ENCODE measurements at places on chromosomes 5 and 9. TPM values are rescaled to one million over a fixed set of nuclear protein-coding genes. Genes with fewer than 3 reads are reported as not detected.

The NME5 gene
- total RNA-seq = not detected

DNA sequence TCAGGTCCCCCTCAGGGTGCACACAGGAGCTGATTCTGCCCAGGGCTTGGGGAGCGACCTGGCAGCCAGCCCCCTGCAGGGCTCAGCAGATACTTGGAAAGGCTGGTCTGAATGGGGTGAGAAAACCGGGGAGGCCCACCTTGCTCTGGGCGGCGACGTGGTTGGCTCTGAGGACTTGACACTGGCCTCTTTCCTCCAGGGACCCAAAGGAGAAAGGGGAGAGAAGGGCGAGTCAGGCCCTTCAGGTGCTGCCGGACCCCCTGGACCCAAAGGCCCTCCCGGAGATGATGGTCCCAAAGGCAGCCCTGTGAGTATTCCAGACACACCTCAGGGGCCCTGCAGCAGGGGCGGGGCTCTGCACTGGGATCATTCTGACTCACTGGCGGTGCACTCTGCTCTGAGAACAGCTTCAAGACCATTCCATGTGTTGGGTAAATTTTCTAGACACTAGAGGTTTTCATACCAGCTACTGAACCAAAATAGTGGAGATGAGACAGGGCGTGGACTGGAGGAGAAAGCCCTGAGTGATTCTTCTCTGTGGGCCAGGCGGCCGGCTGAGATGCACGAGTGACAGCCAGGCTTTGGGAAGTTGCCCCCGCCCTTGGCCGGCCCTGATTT lies 65.9 kb upstream of the FCN2 start:
- no peak for DNase-seq

The SLC22A4 gene
- not detected for total RNA-seq

GRCh38 chr5:149731332-149731616 lies 1.2 kb downstream of the PPARGC1B start:
- DNase-seq = no peak

DNA sequence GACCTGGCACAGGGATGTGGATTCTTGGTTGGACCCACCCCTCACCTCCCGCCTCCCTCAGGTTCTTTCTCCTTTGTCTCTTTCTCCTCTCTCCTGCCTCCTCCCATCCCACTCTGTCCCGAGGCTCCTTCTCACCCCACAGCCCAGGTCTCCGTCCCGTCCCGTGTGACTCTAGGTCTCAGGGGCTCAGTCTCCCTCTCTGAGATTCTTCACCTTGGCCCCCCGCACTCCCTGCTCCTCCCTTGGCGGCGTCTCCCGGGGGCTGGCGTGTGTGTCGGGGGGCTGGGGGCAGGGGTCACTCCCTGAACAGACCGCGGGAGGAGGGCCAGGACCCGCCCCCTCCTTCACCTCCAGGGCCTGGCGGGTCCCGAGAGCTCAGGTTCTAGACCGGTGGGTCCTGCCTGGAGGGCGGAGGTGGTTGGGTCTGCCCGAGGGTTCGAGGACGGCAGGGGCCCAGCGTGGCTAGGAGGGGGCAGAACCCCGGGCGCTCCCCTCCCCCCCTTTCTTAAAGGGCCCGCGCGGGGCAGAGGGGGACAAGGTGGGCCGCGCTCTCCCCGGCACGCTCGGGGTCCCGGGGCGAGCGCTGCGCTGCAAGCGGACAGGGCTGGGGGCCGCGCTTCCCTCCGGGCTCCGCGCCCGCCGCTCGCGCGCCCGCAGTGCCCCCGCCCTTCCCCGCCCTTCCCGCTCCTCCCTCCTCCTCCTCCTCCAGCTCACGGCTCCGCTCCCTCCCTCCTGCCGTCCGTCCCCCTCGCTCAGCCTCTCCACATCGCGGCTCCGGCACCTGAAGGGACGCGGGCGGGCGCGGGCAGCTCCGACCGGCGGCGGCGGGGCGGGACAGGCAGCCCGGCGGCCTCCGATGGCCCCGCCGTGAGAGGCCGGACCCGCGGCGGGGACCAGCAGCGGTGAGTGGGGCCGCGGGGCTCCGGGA lies at the start of gene PSD2:
TSS of gene PSD2 (plus strand) at position 735 of the 928 bp plus-strand sequence. CDS start 13,633 bp downstream, outside the sequence.
- DNase-seq = no peak

GRCh38 chr5:95526871-95527270 lies 27.9 kb downstream of the SKIC3 start:
- DNase-seq = no peak

The GDA gene
- not detected for total RNA-seq

DNA sequence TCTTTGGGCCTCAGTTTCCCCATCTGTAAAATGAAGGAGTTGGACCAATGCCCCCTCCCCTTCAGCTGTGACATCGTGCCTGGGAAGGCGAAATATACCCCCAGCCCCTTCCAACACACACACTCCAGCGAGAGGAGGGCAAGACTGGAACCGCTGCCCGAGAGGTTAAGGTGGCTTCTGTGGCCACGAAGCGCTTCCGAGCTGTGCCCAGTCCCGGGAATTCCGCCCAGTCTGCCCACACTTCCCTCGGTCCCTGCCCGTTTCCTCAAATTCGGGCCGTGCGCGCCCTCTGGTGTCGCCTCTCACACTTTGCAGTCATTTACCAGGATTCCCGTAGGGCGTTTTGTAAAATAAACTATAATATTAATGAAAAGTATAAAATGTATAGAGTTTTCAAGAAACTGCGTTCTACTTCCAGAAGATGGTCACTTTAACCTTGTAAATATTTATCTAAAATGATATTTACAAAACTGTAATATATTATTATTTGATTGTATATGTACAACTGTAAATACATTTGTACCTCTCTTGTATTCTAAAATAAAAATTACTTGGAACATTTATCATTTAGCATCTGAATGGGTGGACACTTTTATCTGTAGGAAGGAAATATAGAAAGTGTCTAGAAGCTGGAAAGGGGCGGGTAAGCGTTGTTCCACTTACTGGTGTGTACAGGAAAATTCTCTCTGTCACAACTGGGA lies 11.0 kb upstream of the EXOSC2 start:
- peak; percentile 39 for DNase-seq

The OR4F3 gene
- total RNA-seq = not detected

DNA sequence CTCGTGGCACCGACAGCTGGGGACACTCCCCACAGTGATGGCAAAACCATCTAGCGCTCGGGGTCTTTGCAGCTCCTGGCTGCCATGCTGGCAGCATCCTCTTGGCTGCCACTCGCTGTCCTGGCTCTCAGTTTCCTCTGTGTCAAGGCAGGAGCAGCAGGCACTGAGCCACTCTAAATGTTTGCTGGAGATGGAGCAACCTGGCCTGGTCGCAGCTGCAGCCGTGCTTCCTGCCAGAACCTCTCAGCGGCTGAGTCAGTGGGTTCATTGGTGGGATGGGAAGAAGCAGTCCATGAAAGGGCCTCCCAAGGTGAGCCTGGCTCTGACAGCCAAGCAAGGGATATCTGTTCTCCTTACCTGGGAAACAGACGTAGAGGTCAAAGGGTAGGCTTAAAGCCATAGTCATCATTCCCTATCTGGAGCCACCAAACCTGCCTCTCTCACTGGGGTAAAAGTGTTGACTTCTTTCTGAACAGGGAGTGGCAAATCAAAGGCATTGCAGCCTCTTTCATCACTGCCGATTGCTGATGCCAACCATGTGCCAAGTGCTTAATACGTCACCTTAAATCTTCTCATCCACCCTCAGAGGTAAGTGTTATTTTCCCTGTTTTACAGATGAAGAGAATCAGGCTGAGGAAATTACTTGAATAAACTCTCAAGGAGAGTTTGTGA lies 304.8 kb upstream of the ZNF462 start:
- DNase-seq = no peak

GRCh38 chr5:20420991-20421595 lies 433.1 kb upstream of the CDH18 start:
- no peak for DNase-seq

DNA sequence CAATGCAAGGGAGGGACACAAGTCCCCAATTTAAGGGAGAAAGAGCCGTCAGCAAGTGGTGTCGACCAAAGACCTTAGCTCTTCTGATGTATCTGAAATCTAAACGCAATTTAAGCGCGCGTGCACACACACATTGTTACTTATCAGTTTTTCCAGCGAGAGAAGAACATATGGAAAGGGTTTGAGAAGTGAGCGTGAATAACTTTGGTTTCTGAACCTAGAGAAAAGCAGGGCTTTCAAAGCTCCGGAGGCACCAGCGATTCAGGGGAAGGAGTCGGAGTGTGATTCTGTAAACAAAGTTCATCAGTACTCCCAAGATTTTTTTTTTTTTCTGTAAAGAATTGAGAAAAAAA lies 191.8 kb downstream of the MEF2C start:
- DNase-seq = no peak

DNA sequence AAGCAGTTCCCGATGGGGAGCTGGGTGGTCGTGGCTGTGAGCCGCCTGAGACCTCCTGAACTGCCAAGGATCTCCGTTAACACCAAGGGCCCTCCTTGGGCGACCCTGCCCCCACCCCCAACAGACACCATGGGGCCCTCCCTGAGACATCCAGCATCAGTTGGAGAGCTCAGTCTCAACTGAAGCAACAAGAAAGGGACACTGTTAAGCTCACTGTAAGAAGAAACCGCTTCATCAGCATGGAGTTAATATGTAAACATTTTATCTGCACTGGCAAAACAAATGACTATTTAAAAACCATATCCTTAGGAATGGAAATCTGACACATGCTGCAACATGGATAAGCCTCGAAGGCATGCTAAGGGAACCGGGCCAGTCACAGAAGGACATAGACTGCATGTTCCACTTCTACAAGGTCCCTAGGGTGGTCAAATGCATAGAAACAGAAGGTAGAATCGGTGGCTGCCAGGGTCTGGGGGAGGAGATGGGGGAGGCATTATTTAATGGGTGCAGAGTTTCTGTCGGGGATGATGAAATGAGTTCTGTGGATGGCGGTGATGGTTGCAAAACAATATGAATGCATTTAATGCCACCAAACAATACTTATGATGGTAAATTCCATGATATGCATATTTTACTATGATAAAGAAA lies 47.4 kb downstream of the ROR2 start:
- DNase-seq = no peak

DNA sequence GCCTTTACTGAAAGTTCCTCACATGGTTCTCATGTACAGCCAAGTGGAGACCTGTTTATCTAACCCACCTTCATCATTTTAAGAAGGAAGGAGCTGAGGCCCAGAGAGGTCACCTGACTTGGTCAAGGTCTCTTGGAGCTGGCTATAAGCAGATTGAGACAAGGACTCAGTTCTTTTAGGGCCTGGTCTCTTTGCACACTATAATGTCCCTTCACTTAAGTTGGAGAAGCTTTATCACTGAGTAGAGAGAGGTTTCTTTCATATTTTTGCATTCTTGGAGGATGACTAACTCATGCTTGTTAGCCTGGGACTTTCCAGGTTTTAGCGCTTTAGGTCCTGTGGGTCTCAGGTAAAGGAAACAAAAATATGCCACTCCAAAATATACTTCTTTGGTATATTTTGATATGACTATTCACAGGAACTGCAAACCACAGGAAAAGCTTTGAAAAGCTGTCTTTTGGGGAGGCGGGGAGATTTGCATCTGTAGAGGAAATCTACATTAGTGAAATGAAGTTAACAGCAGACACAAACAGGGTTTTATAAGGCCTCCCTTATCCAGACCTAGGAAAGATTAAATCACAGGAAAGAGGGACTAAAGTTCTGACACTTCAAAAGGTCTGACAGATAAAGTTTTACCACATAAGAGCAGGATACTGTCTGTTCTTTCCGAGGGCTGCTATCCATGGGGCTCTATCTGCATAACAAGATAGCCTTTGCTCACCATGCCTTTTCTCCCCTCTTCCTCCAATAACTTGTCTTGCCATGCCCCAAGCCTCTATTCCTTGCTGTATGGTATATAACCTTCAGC lies 95.8 kb upstream of the ANKRD55 start:
- DNase-seq = no peak

DNA sequence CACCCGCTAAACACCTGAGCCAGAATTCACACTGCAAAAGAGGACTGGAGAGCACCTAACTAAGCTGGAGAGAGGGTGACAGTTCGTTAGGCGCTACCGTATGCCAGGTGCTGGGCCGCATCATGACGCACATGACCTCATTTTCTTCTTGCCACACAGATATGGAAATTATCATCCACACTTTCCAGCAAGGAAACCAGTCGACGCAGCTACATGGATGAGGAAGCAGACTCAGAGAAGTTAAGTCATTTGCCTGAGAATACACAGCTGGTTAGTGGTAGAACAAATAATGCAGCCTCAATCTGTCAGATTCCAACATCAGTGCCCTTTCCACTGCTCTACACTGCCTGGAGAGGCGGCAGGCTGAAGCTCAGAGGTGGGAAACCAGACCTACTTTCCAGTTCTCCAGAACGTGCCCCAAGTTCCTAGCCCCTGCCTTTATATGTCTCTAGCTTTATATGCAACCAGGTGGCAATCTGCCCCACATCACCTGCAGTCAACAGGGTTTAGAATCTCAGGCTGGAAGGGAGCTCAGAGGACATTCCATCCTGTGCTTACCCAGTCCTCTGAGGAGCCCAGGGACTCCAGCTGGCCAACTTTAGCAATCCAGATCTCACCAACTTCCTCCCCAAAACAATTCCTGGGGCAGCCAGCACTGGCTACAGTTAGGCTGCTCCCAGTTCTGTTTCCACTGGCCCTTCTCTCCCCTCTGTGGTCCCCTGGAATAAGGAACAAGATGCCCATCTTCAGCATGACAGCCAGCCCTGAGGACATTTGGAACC lies 8.8 kb downstream of the TNIP1 start:
- no peak for DNase-seq

The PPP3R2 gene
- total RNA-seq = not detected

GRCh38 chr9:108323615-108324014 lies 532.2 kb downstream of the ACTL7B start:
- DNase-seq = no peak

DNA sequence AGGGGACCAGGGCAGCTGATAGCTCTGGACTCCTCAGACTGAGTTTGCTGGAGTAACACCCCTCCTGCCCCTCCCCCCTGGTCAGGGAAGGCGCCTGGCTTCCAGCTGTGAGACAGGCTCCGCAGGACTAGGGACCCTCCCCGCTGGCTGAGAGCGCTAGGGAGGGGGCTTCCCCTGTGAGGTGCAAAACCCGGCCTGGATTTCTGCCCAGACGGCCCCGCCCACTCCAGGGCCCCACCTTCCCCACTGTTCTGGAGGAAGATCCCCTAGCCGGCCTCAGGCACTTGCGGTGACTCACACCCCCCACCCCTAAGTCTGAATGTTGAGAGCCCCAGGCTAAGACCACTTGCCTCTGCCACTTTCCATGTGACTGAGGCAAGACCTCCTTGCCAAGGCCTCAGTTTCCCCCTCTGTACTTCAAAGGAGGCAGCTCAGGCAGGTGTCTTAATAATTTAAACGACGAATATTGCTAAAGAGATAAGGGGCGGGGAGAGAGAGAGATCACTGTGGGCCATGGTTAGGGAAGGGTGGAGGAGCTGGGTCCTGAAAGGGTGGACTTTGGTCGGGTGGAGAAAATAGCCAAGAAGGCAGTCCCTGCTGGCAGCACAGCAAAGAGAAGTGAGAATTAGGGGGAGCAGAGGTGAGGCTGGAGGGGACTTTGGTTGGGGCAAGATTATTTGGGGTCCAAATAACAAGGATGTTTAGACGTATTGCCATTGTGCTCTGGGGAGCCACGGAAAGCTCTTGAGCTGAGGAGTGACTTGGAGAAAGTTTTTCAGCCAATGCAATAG lies 1.0 kb upstream of the DAB2IP start:
- no peak for DNase-seq

All from T-helper 17 cell (primary cell).